Stimulated activated CD4-positive, alpha-beta T cell treated with anti-CD3 and anti-CD28 coated beads, Interleukin-1b, Interleukin-23, amount 100 ng/mL, for 1 hour (primary cell): ENCODE measurements at places on chromosomes 2 and 18.

GRCh38 chr2:200399636-200400035, 93.1 kb downstream of the SPATS2L start:
- no peak for DNase-seq

GRCh38 chr2:105827351-105828096, 82.8 kb downstream of the NCK2 start:
- DNase-seq = no peak

GRCh38 chr2:105439141-105439540, 40.3 kb upstream of the FHL2 start:
- DNase-seq = no peak

GRCh38 chr2:71706836-71707235, 253.5 kb downstream of the DYSF start:
- DNase-seq = no peak

GRCh38 chr2:54439582-54439981, 16.5 kb upstream of the SPTBN1 start:
- no peak for DNase-seq

DNA sequence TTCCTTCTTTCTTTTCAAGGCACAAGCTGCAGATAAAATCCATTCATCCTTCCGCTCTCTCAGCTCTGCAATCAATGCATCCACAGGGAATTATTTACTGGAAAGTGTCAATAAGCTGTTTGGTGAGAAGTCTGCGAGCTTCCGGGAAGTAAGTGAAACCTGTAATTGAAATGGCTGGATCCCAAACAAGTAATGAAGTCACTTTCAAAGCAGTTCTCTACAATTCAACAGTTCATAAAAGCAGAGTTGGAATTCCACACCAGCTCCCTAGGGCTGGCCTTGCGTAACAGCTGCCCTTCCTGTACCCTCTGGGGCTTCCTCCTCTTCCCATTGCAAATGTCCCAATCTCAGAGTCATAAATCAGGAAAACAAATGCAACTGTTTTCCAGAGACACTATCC, 9.6 kb downstream of the SERPINB2 start:
- DNase-seq = no peak

GRCh38 chr18:49510393-49511115, 23.5 kb upstream of the C18orf32 start:
- DNase-seq = no peak

DNA sequence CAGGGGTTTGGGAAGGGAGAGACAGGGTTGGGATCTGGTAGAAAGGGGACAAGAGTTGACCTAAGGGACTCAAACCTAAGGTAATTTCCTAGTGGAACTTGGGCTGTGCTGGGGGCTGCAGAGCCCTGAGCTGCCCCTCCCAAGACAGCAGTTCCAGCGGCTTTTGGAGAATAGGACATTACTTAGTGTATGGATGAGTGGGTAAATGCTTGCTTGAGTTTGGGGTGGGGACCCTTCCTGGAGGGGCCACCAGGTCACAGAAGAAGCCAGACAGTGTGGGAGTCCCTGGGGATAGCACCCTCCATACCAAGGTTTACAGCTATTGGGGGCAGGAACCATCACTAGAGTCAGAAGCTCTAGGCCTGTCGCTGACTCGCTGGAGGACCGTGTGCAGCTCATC, 111.5 kb downstream of the CAPN13 start:
- DNase-seq = no peak

- no peak for DNase-seq
Measured at GRCh38 chr2:160646684-160647444, 153.3 kb upstream of the RBMS1 start.

DNA sequence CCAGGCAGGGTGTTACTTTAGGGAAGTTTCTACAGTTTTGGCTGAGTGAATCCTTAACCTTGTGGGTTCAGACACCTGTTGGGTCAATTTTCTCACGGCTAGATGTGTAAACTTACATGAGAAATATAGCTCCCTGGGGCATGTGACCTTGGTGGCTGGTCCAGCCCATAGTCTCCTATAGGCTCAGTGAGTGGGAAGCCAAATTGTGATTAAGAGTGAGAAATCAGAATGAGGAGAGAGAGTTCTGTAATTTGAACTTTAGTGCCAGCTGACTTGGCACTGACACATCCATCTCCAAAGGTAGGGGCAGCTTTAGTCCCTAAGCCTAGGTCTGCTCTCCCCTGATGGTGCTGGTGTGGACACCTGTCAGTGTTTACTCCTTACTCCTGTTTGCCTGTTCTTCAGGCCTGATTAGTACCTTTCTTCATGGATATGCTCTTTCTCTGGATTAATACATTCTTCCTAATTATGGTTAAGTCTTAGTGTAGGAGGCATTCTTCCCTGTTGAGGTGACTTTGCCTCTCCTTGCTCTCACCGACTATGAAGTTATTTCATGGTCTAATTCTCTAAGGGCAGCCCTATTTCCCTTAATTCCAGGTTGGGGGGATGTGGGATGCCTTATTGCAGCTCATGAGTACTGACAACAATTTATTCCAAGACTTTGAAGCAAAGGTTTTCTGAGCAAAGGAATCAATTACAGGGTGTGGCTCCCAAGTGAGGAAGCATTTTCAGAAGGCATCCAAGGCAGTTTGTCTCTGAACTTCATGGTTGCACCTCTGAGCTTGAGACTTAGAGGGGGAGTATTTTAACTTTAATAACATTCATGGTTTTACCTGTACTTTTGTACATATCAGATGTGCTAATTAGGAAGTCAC, 177.3 kb downstream of the DYSF start:
- DNase-seq = no peak

DNA sequence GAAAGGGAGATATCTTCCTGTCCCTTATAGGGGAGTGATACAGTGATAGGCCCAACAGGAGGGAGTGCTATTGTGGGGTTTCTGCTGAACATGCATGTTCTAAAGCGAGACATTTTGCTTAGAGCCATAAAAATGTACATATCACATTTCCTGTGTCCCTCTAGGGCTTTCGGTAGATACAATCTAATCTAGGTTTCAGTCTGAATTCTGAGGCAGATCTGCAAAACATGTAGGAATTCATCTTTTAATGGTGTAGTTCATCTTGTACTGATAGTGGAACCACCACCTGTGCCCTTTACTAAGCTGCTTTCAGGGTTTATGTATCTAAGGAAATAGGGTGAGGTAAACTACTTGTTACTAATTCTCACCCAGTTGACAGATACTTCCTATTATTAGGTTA, 73.8 kb downstream of the SPTBN1 start:
- DNase-seq = no peak

GRCh38 chr2:215419113-215419512, 16.8 kb downstream of the FN1 start:
- DNase-seq = no peak

- DNase-seq = no peak
Measured at GRCh38 chr2:219570924-219571310, 422 bp downstream of the OBSL1 start.

DNA sequence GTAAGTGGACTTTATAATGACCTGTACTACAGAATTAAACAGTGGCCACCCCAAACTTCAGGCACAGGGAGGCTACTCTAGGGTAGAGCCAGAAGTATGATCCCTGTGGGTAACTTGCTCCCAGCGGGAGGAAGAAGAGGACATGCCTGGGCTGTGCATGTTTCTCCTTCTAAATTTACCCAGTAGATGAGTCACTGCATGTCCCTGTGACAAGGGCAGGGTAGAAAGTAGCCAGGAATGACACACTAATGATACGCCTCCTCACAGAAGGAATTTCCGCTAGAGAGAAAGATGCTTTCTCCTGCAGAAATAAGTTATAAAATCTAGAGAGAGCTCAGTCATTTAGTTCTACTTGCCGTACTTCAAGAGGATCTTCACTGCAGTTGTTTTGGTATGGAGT, 7.5 kb downstream of the ACYP2 start:
- no peak for DNase-seq

DNA sequence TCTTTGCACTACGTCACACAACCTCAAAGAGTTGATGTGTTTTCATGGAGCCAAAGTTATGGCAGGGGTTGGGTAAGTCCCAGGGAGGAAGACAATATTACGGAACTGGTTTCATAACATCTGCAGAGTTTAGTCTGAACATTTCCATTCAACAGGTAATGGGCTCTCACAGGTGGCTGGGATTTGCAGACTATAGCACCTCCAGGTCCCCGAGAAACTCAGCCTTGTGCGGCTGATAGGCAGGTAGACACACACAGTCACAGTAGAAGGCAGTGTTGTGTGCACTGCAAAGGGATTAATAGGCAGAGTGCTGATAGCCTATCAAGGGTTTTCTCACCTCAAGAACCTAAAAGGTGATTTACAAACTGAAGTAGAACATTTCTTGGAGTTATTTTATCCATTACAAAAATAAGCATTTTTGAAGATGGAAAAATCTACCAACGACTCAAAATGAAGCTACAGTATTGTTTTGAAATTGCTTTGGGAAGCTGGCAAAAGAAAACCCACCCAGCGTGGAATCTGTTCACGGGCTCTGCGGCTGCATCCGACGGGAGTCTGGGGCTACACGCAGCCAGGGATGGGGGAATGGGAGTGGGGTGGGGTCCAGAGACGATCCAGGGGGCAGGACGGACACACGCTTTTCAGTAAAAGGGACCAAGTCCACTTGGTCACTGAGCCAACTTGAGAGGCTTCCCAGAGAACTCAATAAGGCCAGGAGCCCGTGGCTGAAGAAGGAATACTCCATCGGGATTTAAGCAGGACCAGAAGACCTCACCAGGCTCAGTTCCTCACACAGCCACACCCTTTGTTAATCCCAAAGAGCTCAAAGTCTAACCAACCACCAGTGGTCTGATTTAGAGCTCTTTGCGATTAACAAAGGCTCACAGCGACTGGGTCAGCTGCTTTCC, 82.9 kb downstream of the CHRNA1 start:
- DNase-seq = no peak

GRCh38 chr2:128195435-128195984, 104.5 kb downstream of the UGGT1 start:
- DNase-seq = no peak

DNA sequence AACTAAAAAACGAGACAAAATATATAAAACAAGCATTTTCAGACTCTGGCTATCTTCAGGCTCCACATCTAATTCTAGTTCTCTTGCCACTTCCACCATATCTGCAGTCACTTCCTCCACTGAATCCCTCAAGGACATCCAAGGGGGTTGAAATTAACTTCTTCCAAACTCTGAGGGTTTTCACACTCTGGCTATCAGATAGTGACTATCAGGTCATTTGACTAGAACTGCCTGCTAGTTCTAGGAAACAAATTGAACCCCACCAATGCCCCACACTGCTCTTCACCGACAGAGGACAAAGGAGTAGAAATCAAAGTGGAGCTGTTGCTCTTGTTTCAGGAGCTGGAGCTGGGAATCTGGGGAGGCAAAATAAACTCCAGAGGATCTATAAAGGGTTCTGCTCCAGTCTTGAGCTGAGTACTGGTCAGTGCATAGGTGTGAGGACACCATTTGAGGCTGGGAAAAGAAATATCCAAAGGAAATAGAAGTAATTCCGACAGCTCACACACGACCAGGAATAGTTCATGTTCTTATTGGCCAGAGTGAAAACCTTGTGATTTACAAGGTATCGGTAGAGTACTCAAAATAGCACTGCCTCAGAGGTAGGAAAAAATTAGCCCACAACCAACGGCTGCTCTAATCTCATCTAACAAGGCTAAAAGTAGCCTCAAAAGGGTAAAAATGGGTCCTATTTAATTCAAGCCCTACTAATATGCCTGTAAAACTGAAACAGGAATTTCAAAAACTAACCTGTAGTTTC, 71.3 kb downstream of the SMC6 start:
- DNase-seq = no peak

GRCh38 chr18:6621437-6621836, 108.1 kb upstream of the ARHGAP28 start:
- DNase-seq = no peak

GRCh38 chr2:240832205-240832727, 12.2 kb upstream of the KIF1A start:
- peak; percentile 87 for DNase-seq

DNA sequence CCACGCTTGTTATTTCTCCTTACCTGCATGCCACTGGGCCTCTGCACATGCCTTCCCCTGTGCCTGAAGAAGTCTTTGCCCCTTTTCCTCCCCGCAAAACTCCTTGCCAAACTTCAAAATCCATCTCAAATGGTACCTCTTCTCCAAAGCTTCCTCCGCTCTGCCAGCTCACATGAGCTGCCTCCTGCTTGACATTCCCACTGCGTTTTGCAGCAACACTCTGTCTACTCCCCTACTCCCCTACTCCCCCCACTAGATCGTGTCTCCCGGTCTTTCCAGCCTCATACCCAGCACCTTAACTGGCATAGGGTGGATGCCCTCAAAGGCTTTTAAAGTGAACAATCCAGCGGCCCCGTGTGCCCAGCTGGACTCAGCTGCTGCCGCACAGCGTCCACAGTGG, 65.8 kb downstream of the TNS1 start:
- no peak for DNase-seq

GRCh38 chr2:69149631-69150215, 136.7 kb downstream of the ANTXR1 start:
- DNase-seq = no peak

- DNase-seq = no peak
Measured at GRCh38 chr18:69730664-69731063, 217.0 kb downstream of the CD226 start.
